ENCODE measurements at places on chromosomes 11 and 22.

- peak; percentile 13 for DNase-seq
These were observed 109.6 kb upstream of the POU2AF2 start for GRCh38 chr11:111135778-111136570.

GRCh38 chr11:2904153-2905052 is 18.8 kb upstream of the CDKN1C start:
- no peak for DNase-seq

GRCh38 chr11:30006876-30007275 is 10.0 kb downstream of the KCNA4 start:
- no peak for DNase-seq

GRCh38 chr11:18696638-18697225 is 1.8 kb upstream of the TMEM86A start:
- no peak for DNase-seq

DNA sequence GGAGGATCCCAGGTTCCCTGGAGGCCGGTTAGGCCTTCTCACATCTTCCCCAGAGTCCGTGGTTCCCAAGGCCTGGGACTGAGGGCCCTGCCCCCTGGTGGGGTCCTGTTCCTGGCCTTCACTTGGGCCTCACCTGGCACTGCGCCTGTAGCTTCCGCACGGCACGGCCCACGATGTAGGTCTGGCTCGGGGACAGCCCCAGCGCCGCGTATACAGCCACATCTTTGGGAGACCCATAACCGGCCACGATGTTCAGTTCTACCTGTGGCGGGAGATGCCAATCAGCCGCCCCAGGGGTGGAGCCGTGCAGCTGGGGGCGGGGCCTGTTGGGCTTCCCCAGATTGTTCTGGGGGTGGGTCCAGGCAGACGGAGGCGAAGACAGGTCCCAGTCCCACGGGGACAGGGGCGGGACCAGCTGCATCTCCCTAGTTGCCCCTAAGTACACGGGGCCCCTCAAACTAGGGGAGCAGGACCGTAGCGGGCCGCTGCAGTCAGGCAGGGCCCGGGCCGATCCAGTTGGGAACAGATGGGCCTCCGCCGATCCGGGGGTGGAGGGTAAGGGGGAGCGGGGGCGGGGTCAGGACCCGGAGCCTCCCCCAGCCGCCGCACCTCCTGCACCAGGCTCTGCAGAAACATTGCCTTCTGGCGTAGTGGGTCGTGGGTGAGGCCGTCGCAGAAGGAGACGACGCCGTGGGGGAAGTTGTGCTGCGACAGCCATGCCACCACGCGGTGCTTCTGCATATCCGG is 10.1 kb downstream of the AIP start:
- peak; percentile 74 for DNase-seq

DNA sequence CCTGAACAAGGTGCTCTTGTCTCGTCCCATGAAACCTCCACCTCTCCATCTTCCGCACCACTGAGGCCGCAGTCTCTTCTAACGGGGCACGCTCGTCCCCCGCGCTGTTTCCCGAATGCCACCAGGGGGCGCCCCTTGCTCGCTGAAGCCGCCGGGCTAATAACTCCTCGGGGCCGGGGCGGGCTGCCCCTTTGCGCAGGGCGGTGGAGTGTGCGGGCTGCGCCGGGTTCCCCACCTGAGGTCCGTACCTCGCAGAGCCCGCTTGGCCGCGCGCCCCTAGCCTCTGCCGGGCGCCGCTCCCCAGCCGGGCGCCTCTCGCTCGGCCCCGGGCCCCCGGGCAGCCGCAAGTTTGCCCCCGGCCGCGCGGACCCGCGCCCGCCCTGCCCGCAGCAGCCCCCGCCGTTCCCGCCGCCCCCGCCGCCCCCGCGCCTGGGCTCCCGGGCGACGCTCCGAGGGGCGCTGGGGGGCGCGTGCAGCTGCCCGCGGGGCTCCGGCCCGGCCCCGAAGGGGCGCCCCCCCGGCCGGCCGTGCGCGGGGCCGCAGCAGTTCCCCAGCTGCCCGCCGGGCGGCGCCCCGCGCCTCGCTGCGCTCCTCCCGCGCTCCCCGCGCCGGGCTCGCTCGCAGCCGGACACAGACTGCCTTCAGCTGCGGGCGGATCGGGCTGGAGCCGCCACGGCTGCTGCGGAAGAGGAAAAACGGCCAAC is at the start of gene GRIK4:
Gene GRIK4 (plus strand): TSS at position 633 of the 704 bp plus-strand sequence. CDS start 148,571 bp downstream, outside the sequence.
- DNase-seq = peak; percentile 92

DNA sequence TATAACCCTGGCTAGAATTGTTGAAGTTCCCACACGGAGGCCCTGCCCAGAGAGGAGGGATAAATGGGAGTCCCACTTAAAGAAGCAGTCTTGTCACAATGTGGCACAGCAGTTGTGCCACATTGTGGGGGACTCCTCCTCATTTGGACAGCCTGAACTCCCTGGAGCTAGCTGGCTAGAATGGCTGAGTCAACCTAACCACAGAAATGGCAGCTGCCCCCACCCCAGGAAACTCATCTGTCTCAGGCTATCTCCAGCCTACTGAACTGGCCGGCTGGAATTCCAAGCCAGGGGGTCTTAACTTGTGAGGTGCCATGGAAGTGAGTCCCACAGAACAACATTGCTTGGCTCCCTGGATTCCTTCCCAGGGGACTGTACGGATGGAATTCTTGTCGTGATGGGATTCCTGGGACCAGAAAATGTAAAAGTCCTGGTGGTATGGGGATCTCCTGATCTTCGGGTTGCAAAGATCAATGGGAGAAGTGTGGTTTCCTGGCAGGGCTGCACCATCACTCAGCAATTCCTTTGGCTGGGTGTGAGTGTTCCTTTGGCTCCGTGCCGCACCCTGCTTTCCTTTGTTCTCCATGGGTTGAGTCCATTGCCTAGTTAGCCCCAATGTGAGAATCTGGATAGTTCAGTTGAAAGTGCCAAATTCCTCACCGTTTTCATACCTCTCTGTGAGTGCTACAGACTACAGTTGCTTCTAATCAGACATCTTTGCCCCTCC is 791.2 kb upstream of the FAT3 start:
- no peak for DNase-seq

DNA sequence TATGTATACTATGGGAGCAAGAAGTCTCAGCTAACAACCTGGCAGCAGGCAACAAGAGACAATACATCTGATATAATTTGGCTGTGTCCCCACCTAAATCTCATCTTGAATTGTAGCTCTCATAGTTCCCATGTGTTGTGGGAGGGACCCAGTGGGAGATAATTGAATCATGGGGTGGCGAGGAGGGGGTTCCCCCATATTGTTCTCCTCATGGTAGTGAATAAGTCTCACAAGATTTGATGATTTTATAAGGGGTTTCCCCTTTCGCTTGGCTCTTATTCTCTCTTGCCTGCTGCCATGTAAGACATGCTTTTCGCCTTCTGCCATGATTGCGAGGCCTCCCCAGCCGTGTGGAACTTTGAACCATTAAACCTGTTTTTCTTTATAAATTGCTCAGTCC is 6.2 kb downstream of the DNAJC24 start:
- DNase-seq = no peak

DNA sequence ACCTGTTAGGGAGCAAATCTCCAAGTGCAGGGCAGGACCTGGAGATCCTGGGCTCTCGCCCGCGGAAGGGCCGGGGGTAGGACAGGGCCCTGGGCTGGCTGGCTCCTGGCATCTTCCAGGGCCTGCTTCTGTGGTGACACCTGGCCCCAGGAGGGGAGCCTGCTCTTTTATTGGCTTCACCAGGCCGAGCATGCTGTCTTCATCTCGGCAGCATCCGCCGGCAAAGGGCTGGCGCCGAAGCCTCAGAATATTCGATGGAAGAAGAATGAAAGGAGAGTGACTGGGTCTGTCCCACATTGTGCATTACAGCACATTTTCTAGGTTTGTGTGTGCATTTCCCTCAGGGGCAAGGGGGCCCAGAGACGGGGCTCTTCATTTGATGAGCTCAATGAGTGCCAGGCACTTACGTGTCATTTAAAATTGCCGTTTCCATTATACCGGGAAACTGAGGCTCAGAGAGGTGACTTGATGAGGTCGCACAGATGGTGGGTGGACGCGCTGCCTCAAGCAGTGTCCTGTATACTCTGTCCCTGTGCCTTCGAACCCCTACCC is 70.0 kb downstream of the RBX1 start:
- DNase-seq = no peak

- no peak for DNase-seq
These were observed 60.7 kb downstream of the DBX1 start for GRCh38 chr11:20099527-20099926.

GRCh38 chr11:57425565-57426438 is 1.1 kb downstream of the SLC43A3 start:
- DNase-seq = peak; percentile 61

DNA sequence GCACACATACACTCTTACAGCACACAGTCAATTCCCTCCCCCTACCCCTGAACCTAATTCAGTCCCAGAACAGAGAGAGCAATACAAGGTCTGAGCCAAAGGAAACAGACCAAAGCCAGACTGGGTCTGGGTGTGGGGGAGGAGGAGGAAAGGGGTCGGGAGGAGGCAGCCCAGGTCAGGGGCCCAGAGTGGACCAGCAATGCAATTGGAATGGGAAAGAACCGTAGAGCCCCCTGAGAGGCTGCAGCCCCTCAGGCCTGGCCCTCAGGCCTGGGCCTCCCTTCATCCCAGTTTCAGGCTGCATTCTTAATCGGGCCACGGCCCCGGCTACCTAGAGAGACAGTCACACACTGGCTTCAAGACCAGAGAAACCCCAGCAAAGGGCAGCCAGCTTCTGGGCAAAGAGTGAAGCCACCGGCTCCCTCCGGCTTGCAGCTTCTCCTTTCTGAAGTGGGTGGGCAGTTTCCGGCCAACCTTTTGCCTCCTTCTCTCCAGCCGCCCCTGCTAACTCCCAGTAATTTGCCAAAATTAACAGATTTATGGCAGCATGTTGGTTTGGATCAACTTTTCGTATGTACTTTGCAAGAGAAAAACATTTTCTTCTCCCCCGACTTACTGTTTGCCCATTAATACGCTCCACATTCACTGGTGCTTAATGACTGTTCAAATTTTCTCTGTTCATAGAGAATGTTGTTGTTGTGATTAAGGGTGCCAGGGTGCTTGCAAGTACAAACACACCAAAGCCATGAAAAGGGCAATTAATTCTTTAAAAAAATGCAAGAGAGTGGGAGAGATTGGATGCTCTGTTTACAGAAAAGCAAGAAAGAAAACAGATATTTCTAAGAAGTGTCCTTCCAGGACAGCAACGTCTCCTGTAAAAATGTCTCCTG is 488.3 kb downstream of the MN1 start:
- DNase-seq = no peak

DNA sequence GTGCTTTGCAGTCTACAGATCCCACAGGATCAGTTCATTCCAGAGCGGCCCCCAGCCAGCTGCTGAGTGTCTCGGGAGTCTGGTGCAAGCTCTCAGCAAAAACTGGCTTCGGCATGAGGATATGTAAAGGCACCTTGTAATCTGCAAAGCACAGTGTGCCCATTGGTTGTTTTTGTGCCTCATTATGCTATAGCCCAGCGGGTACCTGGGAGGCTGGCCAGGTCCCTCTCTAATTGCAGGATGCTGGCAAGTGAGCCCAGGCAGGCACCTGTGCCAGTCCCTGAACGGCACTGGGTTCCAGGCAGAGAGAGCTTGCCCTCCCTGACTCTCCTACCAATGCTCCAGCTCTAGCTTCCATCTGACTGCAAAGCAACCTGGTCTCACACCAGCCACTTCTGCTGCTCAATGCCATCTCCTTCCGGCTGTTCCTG is 128.7 kb downstream of the DSCAML1 start:
- no peak for DNase-seq

- DNase-seq = no peak
These were observed 54.3 kb downstream of the CD6 start for GRCh38 chr11:61025821-61026120.

DNA sequence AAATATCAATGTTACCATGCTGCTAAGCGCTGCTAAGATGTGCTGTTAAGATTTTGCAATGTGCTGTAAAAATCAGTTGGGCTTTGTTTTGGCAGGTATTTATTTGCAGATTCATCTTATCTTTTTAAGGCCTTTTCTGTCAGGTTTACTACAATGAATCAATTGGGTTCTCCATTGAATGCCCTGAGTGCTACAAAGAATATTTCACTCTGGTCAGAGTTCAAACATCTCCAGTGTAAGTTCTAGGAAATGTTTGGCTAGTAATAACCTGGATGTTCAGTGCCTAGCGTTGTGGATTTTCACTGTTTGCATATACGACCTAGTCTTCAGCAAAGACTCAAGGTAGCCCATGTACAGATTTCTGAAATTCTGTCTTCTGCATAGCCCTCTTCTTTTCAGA is 36.0 kb downstream of the RSF1 start:
- DNase-seq = no peak

GRCh38 chr11:6194065-6194581 is 4.9 kb upstream of the OR52W1 start:
- DNase-seq = no peak

DNA sequence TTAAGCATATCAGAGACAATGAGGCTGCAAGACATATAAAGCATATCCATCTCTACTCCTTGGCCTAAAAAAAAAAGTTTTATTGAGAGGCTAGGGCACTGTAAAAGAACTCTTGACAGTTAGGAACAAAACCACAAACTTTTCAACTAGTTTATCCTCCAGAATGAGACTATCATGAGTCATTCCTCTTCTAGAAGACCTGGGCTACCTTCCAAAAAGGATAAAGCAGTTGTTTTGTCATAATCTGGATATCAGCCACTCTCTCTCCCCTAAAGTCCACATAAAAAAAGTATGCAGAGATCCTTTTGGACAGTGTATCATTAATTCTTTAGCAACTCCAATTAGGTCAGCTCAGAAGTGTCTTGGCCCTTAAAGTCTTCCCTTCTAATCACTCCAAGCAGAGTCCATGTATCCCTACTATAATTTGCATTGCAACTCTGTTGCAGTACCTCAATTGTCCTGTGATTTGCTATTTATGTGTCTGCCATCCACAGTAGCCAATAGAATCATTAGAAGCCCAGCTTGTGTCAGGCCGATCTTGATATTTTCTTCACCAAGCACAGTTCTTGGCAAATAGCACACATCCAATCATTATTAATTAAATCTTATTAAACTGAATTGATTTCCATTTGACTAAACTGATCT is 10.4 kb downstream of the OR51T1 start:
- DNase-seq = no peak

GRCh38 chr11:57407010-57407920 is 16.8 kb upstream of the PRG2 start:
- no peak for DNase-seq

DNA sequence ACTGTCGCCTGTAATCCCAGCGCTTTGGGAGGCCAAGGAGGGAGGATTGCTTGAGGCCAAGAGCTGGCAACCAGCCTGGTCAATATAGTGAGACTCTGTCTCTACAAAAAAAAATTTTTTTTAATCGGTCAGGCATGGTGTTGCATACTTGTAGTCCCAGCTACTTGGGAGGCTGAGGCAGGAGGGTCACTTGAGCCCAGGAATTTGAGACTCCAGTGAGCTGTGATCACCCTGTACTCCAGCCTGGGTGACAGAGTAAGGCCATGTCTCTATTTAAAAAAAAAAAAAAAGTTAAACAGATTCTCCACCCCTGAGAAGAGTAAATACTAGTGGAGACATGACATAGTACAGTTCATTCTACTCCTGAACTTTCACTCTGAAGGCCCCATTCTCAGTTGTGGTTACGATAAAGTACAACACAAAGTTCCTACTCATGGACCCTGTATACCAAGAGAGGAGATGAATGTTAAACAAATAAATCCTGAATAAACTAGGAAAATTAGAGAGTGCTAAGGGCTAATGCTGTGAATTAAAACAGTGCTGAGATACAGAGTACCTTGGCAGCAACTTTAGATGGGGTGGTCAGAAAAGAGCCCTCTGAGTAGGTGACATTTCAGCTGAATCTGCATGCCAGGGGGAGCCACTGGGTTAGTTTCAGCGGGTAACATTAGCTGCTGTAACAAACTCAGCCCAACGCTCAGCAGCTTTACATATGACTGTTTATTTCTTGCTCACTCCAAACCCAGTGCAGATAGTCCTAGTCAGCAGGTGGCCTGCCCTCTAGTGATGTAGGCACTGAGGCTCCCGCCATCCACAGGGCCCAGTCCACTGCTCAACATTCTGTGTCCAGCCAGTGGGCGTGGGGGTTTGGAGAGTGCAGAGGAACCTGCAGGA is 75.1 kb downstream of the DBX1 start:
- no peak for DNase-seq

Measured in activated CD4-positive, alpha-beta T cell treated with anti-CD3 and anti-CD28 coated beads, Interleukin-2, amount 10 ng/mL, durations not matched to agents 24 days and 14 days (primary cell).